Naive thymus-derived CD8-positive, alpha-beta T cell (primary cell): ENCODE measurements at places on chromosomes 7 and 10. TPM values are rescaled to one million over a fixed set of nuclear protein-coding genes. Genes with fewer than 3 reads are reported as not detected.

GRCh38 chr10:31822616-31823318 is 105.9 kb downstream of the ARHGAP12 start:
- no peak for DNase-seq

Gene ADGRA1
- not detected for total RNA-seq

GRCh38 chr10:120506674-120507073 is 49.6 kb downstream of the PLPP4 start:
- no peak for DNase-seq

DNA sequence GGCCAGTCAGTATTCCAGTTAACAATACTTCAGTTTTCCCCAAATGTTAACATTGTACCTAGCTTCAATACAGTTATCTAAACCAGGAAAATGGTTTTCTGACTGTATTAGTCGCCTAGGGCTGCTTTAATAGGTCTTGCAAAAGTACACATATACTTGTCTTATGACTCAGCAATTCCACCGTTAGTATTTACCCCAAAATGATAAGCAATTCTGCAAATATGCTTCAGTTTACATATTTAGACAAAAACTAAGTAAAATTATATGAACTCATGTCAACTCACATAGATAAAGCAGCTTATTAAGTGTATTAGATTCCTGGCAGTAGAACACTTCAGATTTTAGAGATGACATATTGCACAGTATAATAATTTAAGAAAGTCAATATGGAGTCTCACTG is 363.3 kb downstream of the ARL4A start:
- DNase-seq, result no peak

- DNase-seq, result no peak
Measured at GRCh38 chr7:85471740-85472139, 284.9 kb upstream of the SEMA3D start.

Gene HK1
- 63.5 TPM for total RNA-seq
